Activated CD8-positive, alpha-beta memory T cell treated with anti-CD3 and anti-CD28 coated beads, Interleukin-2, amount 10 ng/mL, durations not matched to agents 7 days and 5 days (primary cell): ENCODE measurements at places on chromosomes 12 and 14. TPM values are rescaled to one million over a fixed set of nuclear protein-coding genes. Genes with fewer than 3 reads are reported as not detected.

Gene EIF2B1
- 76.4 TPM for total RNA-seq

Gene REM2
- 0.26 TPM for total RNA-seq

Gene KRT74
- total RNA-seq = not detected

Gene KRT2
- not detected for total RNA-seq

Gene ABCD2
- 26.6 TPM for total RNA-seq

Gene BMP4
- 0.29 TPM for total RNA-seq

Gene DPPA3
- not detected for total RNA-seq

Gene HOXC5
- total RNA-seq = not detected

GRCh38 chr14:20469890-20470602, 840 bp downstream of the PNP start:
- H3K4me3 ChIP-seq = peak overlapping the region; percentile 98
- peak overlapping the region; percentile 98 for H3K27ac ChIP-seq
- DNase-seq = peak; percentile 75
- H3K27me3 ChIP-seq = no peaks in the 10 kb centered on the region
- H3K36me3 ChIP-seq = peaks cover 45% of the 10 kb centered on the region

- no peak overlapping the region for H3K4me3 ChIP-seq
- peak overlapping the region; percentile 45 for H3K27ac ChIP-seq
- H3K4me1 ChIP-seq = peaks cover 47% of the 10 kb centered on the region
- peaks cover 20% of the 10 kb centered on the region for H3K36me3 ChIP-seq
Observed at GRCh38 chr12:56154246-56154771, 1.9 kb downstream of the MYL6B start.

DNA sequence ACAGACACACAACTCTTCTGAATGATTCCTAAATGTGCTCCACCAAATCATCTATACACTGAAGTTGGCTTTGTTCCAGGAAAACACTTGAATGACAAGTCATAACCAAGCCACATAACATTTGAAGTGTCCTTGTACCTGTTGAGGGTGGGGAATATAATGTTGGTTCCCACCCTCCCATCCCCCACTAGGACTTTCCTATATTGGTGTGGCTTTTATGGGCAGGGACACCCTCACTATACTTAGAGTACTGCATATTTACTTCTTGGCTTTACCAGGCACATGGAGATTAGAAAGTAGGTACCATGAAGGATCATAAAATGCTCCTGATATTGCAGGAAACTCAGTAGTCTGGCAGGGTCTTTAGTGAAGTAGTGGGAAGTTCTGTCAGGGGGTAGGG, 9.7 kb upstream of the BHLHE41 start:
- H3K4me3 ChIP-seq = no peak overlapping the region
- DNase-seq = no peak
- peaks cover 53% of the 10 kb centered on the region for H3K27me3 ChIP-seq
- no peaks in the 10 kb centered on the region for H3K4me1 ChIP-seq
- no peak overlapping the region for H3K27ac ChIP-seq

DNA sequence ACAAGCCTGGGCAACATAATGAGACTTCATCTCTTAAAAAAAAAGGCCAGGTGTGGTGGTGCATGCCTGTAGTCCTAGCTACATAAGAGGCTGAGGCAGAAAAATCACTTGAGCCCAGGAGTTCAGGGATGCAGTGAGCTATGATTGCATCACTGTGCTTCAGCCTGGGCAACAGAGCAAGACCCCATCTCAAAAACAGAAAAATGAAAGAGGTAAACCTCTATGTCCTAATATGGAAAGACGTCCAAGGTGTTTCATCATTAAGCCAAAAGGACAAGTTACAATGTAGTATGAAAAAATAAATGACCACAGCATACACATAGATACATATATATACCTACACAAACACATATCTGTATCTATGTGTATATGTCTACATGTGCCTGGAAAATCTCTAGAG, 15.4 kb downstream of the SPTB start:
- no peaks in the 10 kb centered on the region for H3K4me1 ChIP-seq
- no peaks in the 10 kb centered on the region for H3K36me3 ChIP-seq
- H3K27ac ChIP-seq = no peak overlapping the region
- no peak overlapping the region for H3K4me3 ChIP-seq
- no peak for DNase-seq
- H3K27me3 ChIP-seq = peaks cover 50% of the 10 kb centered on the region

DNA sequence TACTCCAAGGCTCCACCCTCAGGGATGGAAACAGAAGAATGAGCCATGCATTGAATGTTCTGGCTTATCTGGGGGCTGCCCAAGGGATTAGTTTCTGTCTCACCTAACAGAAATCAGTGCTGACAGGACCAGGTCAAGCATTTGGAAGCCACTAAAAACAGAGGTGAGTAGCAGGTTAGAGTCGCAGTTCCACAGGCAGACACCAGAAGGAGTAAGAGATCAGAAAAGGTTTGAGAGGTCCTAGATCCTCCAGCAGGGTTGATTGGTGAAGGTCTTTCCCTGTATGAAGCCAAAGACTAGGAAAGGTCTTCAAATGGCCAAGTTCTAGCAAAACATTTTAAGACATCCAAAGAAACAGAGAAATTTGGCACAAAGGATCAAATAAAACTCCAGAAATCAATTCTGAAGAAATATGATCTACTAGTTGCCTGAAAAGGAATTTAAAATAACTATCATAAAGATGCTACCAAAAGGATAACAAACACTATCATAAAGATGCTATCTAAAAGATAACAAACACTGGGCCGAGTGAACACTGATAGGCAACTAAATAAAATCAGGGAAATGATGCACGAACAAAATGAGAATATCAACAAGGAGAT, 19.5 kb upstream of the TTC9 start:
- H3K4me3 ChIP-seq = no peak overlapping the region
- no peak overlapping the region for H3K27ac ChIP-seq
- H3K27me3 ChIP-seq = peaks cover 8% of the 10 kb centered on the region
- no peaks in the 10 kb centered on the region for H3K4me1 ChIP-seq
- peaks cover 6% of the 10 kb centered on the region for H3K36me3 ChIP-seq

DNA sequence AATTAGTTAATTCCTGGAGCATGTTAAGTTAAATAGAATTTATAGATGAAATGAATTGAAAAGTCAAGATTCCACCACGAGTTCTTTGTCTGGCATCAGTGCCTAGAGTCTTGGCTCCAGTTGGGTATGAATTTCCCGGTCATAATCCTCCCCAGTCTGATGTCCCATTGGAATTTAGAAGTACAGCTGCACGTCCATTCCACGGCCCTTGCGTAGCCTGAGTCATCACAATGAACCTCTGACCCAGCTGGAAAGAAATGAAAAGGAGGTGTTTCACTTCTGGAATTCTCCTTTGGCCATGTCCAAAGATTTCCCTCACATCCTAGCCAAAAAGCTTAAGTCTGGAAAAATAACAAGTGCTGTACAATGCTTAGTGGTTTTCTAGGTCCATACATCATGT, 122.7 kb downstream of the KICS2 start:
- no peak overlapping the region for H3K27ac ChIP-seq
- no peak for DNase-seq
- H3K4me3 ChIP-seq = no peak overlapping the region

DNA sequence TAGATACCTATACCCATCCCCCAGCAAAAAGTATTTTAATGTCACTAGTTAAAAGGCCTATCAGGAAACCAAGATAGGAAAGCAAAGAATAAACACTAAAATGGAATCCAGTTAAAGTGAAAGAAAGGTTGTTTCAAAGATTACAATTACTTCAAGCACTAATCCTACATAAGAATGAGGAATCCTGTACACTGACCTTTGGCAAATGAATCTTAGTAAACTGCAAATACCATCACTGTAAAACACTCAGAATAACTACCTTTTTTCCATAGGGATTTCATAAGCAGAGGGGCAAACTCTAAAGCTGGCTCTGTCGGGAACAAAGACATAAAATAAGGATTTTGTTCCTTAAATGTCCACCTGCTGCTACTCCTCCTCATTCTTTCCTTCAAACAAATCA, 25.9 kb downstream of the CEP83 start:
- peaks cover 10% of the 10 kb centered on the region for H3K4me1 ChIP-seq
- no peak for DNase-seq
- H3K27me3 ChIP-seq = no peaks in the 10 kb centered on the region
- no peak overlapping the region for H3K27ac ChIP-seq
- H3K4me3 ChIP-seq = no peak overlapping the region

GRCh38 chr14:76112889-76113624, 38.7 kb upstream of the GPATCH2L start:
- no peak for DNase-seq
- no peak overlapping the region for H3K4me3 ChIP-seq
- no peak overlapping the region for H3K27ac ChIP-seq
- H3K4me1 ChIP-seq = no peaks in the 10 kb centered on the region
- peaks cover 4% of the 10 kb centered on the region for H3K27me3 ChIP-seq

DNA sequence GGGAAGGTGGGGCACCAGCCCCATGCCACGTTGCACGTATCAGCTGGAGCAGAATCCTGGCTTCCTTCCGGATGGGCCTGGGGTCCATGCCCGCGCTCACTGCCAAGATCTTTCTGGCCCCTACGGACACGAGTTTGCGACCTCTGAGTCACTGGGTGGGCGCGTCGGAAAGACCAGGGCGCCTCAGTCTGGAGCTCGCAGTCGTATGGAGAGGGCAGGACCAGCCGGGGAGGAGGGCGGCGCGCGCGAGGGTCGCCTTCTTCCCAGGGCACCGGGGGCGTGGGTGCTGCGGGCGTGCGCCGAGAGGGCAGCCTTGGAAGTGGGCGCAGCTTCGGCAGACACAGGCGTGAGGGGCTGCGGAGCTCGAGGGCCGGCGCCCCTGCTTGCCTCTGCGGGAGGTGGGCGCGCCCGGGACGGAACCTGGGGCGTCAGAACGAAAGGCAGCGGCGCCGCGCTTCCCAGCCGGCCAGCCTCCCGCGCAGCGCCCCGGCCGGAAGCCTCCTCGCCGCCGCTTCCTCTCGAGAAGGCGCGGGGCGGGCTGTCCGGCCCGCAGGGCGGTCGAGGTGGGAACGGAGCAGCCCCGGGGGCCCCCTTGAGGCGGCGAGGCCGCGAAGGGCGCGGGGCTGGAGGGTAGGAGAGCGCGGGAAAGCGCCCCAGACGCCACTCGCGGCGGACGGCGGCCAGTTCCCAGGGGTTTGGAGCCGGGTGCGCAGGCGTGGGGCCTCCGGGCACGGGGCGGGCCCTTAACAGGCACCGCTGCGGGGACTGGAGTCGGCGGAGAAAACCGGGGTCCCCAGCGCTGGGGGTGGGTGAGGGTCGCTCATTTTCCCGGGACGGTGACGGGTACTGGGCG, at the start of gene ARL6IP4:
ARL6IP4 (plus strand) TSS at position 499 of the 853 bp plus-strand sequence. CDS start 459 bp downstream, outside the sequence.
- DNase-seq = peak; percentile 78
- peak within 1 kb of the TSS; percentile 86 for H3K27ac ChIP-seq
- peaks cover 6% of the 10 kb centered on the region for H3K36me3 ChIP-seq
- H3K4me1 ChIP-seq = peaks cover 64% of the 10 kb centered on the region
- H3K27me3 ChIP-seq = no peaks in the 10 kb centered on the region
- peak within 1 kb of the TSS; percentile 91 for H3K4me3 ChIP-seq

DNA sequence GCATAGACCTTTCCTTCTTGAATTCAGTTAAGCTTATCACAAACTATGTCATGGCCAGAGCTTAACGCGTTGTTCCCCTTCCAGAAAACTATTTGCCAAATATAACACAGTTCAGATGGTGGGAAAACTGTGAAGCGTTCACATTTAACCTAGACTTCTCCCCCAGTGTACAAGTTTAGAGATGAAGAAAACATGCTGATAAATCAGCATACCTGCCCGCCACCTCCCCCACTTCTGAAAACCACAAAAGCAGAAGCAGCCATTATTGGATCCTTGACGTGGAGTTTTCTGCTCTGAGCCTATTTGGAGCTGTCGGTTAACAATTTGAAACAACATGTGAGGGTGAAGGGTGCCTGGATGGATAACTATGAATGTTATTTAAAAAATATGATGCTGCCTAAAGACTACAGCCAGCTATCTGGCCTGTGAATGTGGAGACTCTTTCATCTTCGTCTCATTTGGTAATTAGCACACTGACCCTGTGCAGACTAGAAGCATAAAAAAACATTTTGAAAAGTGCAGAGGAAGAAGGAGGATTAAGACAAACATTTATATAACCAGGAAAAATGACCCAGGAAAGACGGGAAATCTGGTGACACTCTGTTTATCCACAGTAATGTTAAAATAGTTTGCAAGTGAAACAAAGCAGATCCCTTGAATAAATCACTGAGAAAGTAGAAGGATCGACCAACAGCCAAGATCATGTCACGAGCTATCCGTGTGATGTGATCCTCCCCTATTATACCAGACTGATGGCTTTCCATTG, 408.2 kb downstream of the AEBP2 start:
- no peaks in the 10 kb centered on the region for H3K27me3 ChIP-seq
- no peak overlapping the region for H3K27ac ChIP-seq
- no peaks in the 10 kb centered on the region for H3K4me1 ChIP-seq
- H3K4me3 ChIP-seq = no peak overlapping the region

- H3K4me1 ChIP-seq = no peaks in the 10 kb centered on the region
- peaks cover 25% of the 10 kb centered on the region for H3K36me3 ChIP-seq
- no peak overlapping the region for H3K27ac ChIP-seq
- H3K4me3 ChIP-seq = no peak overlapping the region
Observed at GRCh38 chr14:68148276-68148675, 328.7 kb downstream of the RAD51B start.

- peaks cover 41% of the 10 kb centered on the region for H3K27me3 ChIP-seq
- H3K36me3 ChIP-seq = no peaks in the 10 kb centered on the region
- H3K4me3 ChIP-seq = no peak overlapping the region
- H3K4me1 ChIP-seq = no peaks in the 10 kb centered on the region
Observed at GRCh38 chr14:104462651-104463630, 116.6 kb upstream of the C14orf180 start.

DNA sequence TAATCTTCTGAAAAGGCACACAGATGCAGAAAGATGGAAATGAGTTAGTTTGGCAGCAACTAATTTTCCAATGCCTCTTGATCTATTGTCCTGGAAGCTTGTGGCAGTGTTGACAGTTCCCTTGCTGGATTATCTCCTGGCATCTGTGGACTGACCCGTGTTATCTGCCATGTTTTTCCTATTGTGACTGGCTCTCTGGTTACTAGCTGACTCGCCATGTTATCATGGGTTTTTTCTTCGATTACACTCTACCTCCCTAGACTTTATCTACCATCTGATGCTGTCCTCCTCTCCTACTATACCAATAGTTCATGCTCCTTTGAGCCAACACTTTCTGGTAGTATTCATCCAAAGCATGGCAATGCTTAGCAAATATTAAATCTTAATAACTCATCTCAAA, 63.3 kb upstream of the FLRT2 start:
- no peaks in the 10 kb centered on the region for H3K36me3 ChIP-seq
- H3K27me3 ChIP-seq = no peaks in the 10 kb centered on the region
- no peaks in the 10 kb centered on the region for H3K4me1 ChIP-seq
- no peak for DNase-seq

- H3K27ac ChIP-seq = no peak overlapping the region
- peaks cover 12% of the 10 kb centered on the region for H3K4me1 ChIP-seq
- no peak overlapping the region for H3K4me3 ChIP-seq
- DNase-seq = no peak
Observed at GRCh38 chr14:51962711-51963110, 26.6 kb upstream of the RTRAF start.

GRCh38 chr14:70716958-70717357, 75.2 kb downstream of the TTC9 start:
- H3K4me3 ChIP-seq = no peak overlapping the region
- peaks cover 15% of the 10 kb centered on the region for H3K27me3 ChIP-seq
- peaks cover 7% of the 10 kb centered on the region for H3K4me1 ChIP-seq
- H3K27ac ChIP-seq = no peak overlapping the region

GRCh38 chr12:115979351-115979750, 298.1 kb downstream of the MED13L start:
- peaks cover 16% of the 10 kb centered on the region for H3K36me3 ChIP-seq
- H3K4me3 ChIP-seq = no peak overlapping the region
- H3K27ac ChIP-seq = no peak overlapping the region
- no peaks in the 10 kb centered on the region for H3K27me3 ChIP-seq

GRCh38 chr14:99718811-99719192, 34.7 kb downstream of the CYP46A1 start:
- DNase-seq = no peak
- no peaks in the 10 kb centered on the region for H3K36me3 ChIP-seq
- H3K27me3 ChIP-seq = peaks cover 8% of the 10 kb centered on the region
- no peak overlapping the region for H3K4me3 ChIP-seq
- H3K27ac ChIP-seq = no peak overlapping the region
